ENCODE measurements at places on chromosomes 4 and X.

DNA sequence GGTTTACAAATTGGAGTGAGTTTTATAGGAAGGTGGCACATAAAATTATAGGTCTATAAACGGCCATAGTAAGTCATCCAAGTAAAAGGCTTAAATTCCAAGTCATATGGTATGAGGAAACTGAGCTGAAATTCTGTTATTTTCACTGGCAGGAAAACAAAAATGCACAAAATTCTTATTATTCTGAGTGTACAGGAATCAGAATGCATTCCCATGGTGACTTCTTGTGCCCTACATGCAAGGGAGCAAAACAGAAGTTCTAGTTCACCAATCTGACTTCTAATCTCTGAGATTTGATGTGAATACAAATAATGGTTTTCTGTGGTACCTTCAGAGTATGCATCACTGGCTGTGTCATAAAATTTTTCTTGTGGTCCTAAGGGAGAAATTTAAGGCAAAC lies 102.9 kb downstream of the CLCN4 start:
- DNase-seq = no peak

- DNase-seq = no peak
Observed at GRCh38 chr4:8580321-8581093, at the start of gene GPR78. GPR78 (plus strand) TSS chr4:8580392; CDS start chr4:8580983, 591 bp downstream.

- DNase-seq = no peak
Observed at GRCh38 chr4:79164907-79165610, 160.8 kb downstream of the NAA11 start.

DNA sequence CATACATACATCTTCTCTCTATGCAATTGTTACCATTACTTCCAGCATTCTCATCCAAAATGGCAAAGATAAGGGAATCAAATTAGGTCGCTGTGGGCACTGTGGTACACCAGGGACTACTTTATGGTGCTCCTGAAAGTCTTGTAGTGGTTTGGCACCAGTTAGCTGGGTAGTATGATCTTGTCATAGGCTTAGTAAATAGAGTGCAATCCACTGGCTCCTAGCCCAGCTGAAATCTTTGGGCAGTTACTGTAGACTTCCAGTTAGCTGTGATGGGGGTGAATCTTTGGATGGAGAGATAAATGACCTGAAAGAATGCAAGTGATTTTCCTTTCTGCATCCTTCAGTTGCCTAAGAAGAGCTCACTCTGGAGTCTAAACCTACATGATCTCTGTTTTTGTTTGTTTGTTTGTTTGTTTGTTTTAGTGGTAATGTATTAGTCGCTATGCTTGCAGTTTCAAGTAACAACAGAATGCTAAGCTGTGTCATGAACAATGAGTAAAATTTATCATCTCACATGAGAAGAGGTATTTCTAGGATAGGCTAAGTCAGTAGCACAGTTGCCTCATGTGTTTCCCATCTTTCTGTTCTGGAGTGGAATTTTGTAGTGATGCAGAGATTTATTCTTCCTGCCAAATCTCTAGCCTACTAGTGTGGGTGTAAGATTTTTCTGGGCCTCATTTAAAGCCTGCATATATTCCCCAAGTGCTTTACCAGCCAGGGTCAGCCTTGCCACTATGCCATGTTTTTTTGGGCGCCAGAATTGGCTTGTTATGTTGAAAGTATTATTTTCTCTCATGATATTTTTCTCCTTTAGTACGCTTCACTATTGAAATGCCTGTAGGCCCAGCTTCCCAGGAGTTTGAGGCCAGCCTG lies 24.2 kb downstream of the HERC3 start:
- no peak for DNase-seq
